ENCODE measurements at places on chromosomes 2 and 18.

DNA sequence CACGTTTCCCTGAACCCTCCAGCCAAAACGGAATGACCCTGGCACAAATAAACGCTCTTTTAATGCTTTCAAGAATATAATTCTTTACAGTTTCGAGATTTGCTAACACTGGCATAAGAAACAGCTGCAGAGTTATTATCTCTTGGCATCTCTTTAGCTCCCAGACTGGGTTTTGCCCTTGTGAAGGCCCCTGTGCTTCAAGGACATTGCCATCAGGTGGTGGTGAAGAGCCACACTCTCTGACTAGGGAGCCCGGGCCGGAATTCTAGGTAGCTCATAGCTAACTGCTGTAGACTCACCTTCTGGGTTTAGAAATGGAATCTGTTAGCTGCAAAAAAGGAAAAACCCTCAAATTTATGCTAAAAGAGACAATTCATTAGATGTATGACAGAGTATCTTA is 13.3 kb upstream of the GALNT14 start:
- DNase-seq = no peak

DNA sequence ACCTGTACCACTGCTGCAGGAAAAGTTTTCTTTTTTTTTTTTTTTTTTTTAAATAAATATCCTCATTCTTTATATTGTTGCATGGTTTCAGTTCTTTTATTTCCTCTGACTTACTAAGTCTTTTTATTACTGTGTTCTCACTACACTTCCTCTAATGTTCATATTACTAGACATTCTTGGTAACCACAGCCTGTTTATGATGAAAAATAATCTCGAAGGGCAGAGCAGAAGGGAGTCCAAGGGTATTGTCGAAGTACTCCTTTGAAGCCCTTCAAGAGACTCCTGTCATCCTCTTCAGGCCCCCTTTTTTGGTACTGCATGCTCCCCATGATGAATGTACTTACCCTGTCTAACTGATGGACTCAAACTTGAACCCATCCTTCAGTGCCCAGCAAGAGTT is 61.2 kb downstream of the RND3 start:
- DNase-seq = no peak

DNA sequence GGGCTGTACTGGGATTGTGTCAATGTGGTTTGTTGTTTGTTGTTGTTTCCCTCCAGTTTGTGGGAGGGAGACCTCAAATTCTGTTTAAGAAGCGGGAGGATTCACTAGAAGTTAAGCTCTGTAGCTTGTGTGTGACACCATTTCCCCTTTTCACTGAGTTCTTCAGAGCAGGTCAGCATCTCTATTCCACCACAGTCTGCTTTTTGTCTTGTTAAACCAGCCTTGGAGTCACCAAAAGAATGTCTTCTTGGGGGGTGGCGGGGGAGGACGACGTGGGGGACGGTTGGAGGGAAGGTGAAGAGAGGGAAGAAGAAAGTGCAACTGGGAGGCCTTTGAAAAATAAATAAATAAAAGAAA is 2.3 kb upstream of the BCL11A start:
- DNase-seq = no peak

GRCh38 chr2:201403880-201404279 is 46.7 kb upstream of the FLACC1 start:
- DNase-seq = no peak

DNA sequence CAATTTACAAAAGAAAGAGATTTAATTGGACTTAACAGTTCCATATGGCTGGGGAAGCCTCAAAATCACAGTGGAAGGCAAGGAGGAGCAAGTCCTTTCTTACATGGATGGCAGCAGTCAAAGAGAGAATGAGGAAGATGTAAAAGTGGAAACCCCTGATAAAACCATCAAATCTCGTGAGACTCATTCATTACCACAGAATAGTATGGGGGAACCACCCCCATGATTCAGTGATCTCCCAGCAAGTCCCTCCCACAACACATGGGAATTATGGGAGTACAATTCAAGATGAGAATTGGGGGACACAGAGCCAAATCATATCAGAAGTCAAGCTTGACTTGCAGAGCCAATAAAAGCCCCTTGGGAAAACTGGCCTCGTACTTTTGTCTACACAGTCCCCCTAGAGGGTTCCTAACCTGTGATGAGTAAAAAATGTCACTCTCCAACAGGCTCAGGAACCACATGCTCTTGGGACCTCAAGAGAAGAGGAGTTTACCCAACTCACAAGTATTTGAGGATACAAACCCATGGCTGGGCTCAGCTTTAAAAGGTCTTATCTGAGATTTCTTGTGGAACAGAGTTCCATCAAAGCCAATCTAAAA is 11.2 kb upstream of the INPP4A start:
- DNase-seq = no peak

- no peak for DNase-seq
These were observed 11.5 kb downstream of the MFSD2B start for GRCh38 chr2:24021122-24021998.

DNA sequence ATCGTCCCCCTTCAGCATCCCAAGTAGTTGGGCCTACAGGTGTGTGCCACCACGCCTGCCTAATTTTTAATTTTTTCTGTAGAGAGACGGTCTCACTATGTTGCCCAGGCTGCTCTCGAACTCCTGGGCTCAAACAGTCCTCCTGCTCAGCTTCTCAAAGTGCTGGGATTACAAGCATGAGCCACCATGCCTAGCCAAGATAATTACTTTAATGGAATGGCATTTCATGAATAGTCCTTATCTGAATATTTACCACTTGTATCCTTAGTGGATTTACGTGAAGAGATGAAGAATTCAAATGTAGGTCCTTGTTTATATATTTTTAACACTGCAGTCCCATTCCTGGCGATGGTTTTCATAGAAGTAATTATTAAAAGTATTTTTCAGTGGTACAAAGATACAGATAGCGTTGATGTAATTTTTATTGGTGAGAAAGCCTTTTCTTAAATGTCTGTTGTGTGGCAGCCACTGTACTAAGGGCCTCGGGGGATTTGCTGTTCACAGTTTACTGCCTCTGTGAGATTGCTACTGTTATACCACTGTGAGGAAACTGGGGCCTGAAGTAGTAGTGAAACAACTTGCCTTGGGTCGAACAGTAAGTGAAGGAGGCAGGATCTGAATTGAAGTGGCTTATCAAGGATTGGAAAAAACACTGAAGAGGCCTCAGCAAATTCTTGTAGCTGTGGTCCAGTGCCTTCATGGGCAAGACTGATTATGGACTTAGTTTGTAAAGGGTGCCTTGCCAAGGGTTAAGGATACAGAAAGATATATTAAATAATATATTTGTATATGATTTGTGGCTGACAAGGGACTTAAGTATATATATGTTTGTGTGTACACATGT is 151.2 kb downstream of the PRPF40A start:
- no peak for DNase-seq

GRCh38 chr2:144268036-144268678 is 251.8 kb downstream of the ZEB2 start:
- DNase-seq = no peak

GRCh38 chr2:70905443-70906421 is 30.0 kb upstream of the ATP6V1B1 start:
- no peak for DNase-seq

GRCh38 chr2:100752628-100753333 is 67.2 kb upstream of the NPAS2 start:
- DNase-seq = no peak

DNA sequence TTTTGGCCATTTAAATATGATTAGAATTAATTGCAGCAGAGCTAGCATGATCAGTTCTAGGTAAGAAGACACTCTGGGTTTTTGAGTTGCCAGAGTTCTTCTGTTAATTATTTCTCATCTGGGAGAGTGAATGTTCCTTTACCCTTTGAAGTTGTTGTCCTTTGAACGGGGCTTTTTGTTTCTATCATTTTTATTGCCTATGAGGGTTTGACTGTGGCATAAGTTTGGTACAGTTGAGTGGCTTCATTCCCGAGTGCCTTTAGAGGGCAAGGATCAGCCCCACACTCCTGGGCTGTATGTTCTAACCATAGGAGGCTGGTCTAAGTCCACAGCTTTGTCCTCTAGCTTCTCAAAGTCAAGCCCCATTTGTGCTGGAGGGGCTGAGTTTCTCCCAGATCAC is 804.3 kb downstream of the KCNJ3 start:
- no peak for DNase-seq

DNA sequence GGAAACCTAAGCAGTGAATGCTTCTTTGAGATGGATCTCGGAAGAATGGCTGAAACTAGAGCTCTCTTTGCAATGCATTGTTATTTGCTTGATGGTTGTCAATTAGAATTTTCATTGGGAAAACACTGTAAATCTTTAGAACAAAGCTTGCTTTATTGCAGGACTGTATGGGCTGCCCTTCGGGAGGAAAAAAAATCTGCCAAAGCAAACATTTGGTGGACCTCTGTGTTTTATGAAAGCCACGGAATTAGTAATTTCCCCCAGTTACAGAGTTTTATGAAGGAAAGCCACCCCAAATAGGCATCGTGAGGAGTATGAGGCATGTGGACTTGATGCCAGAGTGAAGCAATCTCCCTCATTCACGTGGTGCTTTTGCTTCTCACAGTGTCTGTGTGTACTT is 33.5 kb downstream of the RHBDD1 start:
- DNase-seq = no peak

DNA sequence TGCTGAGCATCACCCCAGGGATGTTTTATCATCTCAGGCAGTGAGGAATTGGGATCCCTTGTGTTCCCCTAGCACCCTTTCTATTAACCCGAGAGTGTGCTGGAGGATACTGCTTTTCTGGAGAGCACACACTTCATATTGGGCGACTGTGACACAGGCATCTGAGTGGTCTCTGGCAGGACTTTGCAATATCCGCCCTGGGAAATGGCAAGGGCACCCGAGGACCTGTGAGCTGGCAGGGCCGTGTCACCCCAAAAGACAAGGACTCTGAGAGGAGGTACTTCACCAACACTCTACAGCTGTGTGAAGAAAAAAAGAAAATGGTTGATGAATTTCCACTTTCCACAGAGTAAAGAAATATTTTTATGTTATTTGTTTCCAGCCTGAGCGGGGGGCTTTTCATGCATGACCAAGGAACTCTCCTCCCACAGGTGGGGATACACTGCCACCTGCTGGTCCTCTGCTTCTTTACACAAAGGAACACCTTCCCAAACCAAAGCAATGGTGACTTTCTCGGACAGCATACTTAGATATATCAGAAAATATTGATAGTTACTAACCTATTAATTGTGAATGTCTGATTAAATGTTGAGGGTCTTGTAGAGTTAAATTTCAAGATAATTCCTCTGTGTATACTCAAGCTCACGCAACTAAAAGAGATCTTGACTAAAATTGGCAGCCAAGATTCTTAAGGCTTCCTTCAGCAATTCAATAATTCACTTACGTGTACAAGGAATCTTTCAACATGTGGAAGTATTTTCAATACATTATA is 45.9 kb upstream of the REG3G start:
- DNase-seq = no peak

DNA sequence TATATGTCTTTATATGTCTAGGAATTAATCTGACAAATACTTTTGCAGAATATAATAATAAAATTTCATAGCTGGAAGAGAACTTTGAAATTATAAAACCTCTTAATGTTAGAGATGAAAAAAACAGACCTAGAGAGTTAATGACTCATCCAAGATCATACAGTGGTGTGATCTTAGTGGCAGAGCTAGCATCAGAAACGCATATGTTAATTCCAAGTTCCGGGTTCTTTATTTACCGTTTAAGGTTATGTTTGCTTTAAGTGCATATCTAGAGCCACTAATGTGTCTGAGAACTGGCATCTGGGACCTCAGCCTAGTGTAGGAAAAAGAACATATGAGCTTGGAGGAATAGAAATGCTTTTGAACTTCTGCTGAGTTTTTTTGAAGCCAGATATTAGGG is 24.3 kb downstream of the CERS6 start:
- DNase-seq = no peak
